ENCODE measurements at places on chromosomes 4 and X. TPM values are rescaled to one million over a fixed set of nuclear protein-coding genes. Genes with fewer than 3 reads are reported as not detected.

Gene TACC3
- total RNA-seq: 26.7 TPM

DNA sequence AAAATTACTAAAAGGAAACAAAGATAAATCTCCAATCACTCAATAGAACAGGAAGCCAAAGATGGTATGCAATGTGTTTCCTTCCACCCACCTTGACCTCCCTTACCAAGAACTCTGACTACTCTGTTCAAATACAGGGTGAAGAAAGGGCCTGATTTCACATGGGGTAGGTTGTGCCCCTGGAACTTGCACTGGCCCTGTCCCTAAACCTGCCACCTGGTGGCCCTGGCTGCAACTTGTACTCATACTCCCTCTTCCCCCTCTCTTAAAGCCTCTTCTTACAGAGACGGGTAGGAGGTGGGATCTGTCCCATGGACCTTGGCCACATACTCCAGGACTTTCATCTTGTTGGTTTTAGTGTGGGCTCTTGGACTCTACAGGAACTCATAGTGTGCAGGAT is 17.3 kb upstream of the TMEM185A start:
- DNase-seq: no peak

GRCh38 chr4:176034499-176034898 is 31.1 kb upstream of the WDR17 start:
- DNase-seq: no peak

DNA sequence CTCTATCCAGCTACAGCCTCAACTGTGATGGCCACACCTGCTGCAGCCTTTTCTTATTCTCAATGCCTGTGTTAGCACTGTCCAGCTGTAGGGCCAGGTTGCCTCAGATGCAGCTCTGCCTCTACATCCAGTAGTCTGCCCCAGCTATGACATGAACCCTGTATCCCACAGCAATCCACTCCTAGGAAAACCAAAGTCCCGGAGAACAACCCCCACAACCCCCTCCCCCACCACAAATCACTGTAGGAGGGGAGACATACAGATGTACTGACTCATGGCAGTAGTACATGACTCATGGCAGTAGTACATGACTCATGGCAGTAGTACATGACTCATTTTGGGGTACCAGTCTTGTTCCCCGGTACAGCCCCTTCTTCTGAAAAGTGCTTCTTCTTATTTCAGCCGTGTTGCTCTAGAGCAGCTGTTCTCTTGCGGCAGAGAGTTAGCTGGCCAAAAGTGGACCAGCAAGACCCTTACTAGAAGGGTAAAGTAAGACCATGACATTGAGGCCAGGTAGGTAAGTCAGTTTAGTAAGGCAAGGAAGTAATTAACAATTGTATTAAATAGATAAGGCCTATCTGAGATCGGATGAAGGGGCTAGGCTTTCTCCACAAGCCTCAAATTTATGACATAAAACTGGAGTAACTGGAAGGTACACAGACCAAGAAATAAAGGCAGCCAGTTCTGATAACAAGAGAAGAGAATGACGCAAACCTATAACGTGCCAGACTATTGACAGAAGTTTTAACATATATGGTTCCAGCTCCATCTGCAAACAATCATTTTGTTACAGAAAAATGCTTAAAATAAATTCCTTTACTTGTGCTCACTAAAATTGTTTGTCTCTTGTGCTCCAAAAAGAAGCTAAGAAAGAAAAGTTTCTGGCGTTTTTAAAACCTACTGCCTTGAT is 221.4 kb downstream of the TACR3 start:
- DNase-seq: no peak

DNA sequence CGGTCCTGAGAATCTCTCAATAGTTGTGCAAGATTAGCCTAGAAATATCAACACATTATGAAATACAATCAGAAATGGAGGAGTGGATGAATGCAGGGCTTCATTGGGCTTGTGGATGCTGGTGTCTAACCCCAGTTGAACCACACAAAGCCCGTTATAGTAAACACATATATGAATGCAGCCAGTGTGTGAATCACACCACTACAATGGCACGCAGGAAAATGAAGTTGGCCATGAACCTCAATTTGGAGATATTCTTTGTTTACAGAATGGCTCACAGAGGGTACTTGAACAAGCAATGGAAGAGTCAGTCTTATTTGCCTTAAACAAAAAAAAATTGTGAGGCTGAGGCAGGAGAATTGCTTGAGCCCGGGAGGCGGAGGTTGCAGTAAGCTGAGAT is 57.8 kb downstream of the SOD3 start:
- DNase-seq: no peak

Gene FRAS1
- 23.1 TPM for total RNA-seq

All from glomerular endothelial cell (primary cell).